ENCODE measurements at places on chromosomes 5 and 9.

- no peak for DNase-seq
Observed at GRCh38 chr5:78162253-78162862, 132.1 kb downstream of the AP3B1 start.

GRCh38 chr9:13118313-13118712 lies 161.2 kb downstream of the MPDZ start:
- no peak for DNase-seq

GRCh38 chr5:40623480-40624420 lies 56.0 kb upstream of the PTGER4 start:
- DNase-seq, result no peak

DNA sequence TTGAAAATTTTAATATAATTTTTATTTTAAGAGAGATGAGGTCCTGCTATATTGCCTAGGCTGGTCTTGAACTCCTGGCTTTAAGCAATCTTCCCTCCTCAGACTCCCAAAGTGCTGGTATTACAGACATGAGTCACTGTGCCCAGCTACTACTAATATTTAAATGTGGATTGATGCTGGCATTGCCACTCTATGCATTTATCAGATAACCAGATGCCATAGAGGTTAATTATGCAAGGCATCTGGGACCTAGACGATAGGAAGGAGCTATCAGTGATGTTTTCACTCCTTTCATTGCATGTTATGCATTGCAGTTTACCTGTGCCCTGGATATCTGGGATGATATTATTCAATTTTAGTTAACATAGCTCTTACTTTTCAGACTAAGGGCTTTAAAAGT lies 127.0 kb downstream of the RPS23 start:
- DNase-seq, result no peak

GRCh38 chr5:95060098-95060497 lies 224.8 kb downstream of the MCTP1 start:
- DNase-seq, result no peak

DNA sequence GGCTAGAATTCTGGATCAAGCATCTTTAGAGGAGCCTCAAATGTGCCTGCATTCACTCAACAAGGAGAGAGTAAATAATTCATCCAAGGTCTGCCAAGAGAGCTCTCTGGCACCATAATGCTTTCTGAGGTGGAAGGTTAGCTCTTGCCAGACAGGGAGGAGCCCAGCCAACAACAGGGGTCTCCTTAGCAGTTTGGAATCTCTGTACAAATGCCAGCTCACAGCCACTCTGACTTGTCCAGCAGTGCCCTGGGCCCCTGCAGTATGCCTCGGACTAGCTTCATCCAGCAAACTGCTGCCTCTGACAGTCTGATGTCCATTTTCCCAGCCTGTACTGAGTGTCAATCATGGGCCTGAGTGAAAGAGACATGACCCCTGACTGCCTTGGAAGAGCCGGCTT lies 127.2 kb upstream of the SLC44A1 start:
- no peak for DNase-seq

GRCh38 chr9:137406876-137407589 lies 15.9 kb downstream of the EXD3 start:
- DNase-seq, result no peak

GRCh38 chr5:77282337-77283027 lies 72.0 kb downstream of the PDE8B start:
- DNase-seq, result no peak

DNA sequence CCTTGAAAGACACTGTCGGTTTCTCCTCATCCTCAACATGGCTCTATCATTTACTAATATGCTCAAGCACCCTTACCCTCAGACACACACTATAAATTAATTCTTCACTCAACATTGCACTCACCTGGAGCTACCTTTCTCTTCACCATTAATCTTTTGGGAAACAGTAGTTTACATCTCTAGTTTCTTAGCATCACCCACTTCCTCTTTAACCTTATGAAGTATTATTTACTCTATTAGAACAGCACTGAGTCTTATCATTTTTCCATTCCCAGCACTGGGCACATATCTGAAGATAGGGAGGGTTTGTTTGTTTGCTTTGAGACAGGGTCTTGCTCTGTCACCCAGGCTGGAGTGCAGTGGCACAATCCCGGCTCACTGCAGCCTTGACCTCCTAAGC lies 213.5 kb downstream of the SMARCA2 start:
- no peak for DNase-seq

DNA sequence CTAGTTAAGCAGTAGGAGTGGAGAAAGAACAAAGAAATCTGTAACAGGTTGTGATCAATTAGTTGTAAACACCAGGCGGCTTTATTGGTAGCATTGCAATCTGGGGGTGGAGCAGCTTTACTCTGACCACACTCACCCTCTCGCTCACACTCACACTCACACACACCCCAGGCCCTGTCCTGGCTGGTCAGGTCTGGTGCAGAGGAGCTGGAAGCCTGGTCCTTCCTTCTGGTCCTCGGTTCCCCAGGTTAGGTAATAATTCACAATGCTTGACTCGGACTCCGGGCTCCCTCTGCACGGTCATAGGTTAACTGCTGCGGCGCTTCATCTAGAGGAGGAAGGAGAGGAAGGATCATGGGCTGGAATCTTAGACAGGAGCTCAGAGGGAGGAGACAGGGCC lies 1.6 kb downstream of the CCL19 start:
- no peak for DNase-seq

DNA sequence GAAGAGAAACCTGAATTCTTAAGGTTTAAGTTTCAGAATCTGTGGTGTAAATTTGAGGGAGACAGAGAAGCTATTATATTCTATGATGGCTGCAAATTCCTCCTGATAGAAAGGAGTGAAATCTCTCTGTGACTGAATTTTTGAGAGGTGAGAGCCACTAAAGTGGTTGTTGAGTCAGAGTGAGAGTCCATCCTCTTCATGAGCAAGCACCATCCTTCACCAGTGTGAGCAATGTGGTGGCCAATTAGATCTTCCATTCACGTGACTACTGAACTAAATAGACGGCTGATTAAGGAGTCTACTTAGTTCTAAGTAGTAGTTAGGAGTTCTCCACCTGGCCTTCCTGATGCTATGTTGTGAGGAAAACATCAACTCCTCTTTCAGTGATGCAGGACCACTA lies 147.8 kb upstream of the CCNH start:
- no peak for DNase-seq

- DNase-seq, result no peak
Observed at GRCh38 chr5:127213231-127213630, 77.4 kb upstream of the MEGF10 start.

- no peak for DNase-seq
Observed at GRCh38 chr5:54696931-54697330, 179.4 kb downstream of the SNX18 start.

GRCh38 chr9:79279356-79279755 lies 292.4 kb upstream of the TLE4 start:
- DNase-seq, result no peak

- no peak for DNase-seq
Observed at GRCh38 chr9:113625486-113625885, 162.0 kb downstream of the RGS3 start.

DNA sequence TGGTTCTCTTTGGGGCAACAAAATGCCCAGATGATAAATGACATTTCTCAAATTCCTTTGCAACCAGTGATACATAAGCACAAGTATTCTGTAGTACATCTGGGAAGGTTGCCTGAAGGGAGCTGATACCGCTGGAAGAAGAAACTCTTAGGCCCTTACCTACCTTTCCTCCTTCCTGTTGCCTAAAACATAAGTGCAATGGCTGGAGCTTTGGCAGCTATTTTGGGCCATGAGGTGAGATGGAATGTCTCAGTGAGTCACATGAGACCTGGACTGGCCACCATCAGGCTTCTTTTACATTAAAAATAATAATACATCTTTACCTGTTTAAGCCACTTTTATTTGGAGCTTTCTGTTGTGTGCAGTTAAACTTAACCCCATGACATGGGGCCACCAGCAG lies 11.2 kb upstream of the ADGRD2 start:
- no peak for DNase-seq

DNA sequence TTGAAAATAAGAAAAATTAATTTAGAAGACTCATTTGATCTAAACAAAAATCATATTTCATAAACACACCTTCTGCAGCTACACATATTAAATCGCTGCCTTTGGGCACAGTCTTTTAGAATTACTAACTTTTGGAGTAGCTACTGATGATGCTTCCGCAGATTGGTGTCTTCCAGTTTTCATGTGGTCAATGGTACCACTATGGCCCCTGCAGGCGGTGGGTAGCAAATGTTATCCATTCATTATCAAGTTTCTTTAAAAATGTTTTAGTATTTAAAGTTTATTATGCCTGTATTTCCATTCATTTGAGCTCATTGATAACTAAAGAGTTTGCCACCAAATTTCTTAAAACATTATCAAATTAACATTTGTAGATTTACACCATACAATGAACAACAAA lies 122.9 kb upstream of the GRAMD2B start:
- DNase-seq, result no peak

DNA sequence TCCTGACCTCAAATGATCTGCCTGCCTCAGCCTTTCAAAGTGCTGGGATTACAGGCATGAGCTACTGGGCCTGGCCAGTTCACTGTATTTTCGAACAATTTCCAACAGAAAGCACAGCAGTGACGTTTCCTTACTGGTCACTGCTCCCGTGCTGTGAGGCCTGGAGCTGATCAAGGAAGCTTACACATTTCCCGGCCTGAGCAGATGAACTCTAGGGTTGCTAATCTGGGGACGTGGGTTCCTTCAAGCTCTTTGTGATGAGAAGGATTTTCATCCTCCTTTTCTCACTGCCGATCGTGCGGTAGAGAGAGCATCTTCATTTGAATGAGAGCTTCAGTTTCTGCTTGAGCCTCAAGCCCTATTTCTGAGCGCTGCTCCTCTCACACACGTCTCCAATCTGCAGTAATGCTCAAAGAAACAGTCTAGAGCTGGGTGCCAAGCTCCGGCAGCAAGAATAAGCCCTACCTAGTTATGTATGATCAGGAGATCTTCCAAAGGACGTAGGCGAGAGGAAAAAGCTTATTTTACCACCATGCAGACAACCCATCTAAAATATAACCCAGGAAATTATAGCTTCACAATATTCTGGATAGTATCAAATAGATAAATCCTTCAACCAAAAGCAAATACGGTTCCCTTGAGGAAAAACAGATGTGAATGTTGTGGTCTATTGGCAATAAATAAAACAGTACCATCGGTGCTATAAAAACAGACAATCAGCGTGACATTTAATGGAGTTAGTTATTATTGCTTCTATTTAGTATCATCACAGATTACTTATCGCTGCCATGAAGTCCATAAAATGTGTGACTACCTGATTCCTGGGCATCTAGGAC lies 7.3 kb upstream of the SPATA24 start:
- no peak for DNase-seq

- no peak for DNase-seq
Observed at GRCh38 chr5:135535420-135535819, 344 bp downstream of the NEUROG1 start.

DNA sequence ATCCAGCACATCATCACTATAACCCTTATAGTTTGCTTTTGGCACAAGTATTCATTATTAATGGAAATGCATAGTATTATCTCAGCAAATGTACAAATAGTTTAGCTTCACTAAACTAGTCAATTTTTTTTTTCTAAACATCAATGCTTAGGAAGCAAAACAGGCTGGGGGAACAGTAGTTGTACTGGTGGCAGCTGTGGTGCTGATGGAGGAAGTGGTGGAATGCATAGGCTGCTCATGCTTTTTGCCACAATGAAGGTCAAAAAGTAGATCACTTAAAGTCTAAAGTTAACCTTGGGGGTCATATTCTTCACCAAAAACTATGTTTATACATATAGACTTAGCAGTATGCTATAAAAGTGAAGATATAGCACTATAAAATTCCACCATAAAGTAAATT lies 36.3 kb upstream of the CDKN2B start:
- DNase-seq, result no peak

- no peak for DNase-seq
Observed at GRCh38 chr5:129440424-129440823, 19.7 kb upstream of the ADAMTS19 start.

GRCh38 chr9:120544441-120544840 lies 35.5 kb downstream of the CDK5RAP2 start:
- DNase-seq, result no peak

DNA sequence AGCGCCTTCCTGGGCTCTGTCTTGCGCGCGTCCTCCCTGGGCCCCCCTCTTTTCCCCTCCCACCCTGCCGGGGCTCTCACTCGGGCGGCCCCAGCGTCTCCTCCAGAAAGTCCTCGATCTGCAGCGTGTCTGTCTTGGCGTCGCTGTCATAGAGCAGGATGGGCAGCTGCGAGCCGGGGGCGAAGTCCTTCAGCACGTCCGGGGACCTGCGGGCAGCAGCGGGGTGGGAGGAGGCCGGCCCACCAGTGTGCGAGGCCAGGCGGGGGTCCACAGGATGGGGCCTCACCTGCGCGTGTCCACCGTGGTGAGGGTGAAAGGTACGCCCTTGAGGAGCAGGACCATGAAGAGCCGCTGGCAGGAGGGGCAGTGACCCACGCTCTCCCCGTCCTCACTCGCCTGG lies 1.0 kb downstream of the CLIC3 start:
- no peak for DNase-seq

GRCh38 chr9:105157171-105157583 lies 87.3 kb upstream of the SLC44A1 start:
- peak; percentile 54 for DNase-seq

GRCh38 chr9:113139225-113139829 lies 11.5 kb upstream of the SLC31A2 start:
- DNase-seq, result no peak

GRCh38 chr9:33418090-33418489 lies 15.7 kb upstream of the AQP7 start:
- DNase-seq, result no peak

DNA sequence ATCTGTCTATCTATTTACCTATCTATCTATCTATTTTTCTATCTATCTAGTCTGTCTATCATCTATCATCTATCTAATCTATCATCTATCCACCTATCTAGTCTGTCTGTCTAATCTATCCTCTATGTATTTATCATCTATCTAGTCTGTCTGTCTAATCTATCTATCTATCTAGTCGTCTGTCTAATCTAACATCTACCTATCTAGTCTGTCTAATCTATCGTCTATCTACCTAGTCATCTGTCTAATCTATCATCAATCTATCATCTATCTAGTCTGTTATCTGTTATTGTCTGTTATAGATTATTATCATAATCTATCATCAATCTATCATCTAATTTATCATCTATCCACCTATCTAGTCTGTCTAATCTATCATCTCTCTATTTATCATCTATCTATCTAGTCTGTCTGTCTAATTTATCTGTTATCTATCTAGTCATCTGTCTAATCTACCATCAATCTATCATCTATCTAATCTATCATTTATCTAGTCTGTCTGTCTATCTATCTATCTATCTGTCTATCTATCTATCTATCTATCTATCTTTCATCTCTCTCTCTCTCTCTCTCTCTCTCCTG lies 80.2 kb upstream of the ZNF618 start:
- no peak for DNase-seq

- DNase-seq, result no peak
Observed at GRCh38 chr9:124503713-124504529, 3.3 kb downstream of the NR5A1 start.

DNA sequence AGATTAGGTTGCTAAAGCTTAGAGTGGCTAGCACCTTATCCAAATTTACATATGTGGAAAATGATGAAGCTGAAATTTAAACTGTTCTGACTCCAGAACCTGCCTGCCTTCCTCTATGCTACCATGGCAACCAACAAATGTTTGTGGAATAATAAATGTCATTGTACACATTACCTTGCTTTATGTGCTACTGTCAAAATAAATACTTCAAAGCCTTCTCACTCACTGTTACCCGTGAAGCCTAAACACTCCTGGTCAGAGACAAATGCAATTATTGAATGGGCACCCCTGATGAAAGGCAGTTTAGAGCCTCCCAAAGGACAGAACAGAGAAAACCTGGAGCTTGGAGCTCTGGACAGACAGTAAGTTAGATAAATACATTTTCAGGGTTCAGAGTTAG lies 158.6 kb downstream of the FAM114A2 start:
- no peak for DNase-seq

GRCh38 chr9:30244877-30245276 lies 2139.6 kb upstream of the ACO1 start:
- DNase-seq, result no peak

Measured in KG1 (cell line).